ENCODE measurements at places on chromosomes 7 and 10.
A peak's percentile ranks its signal among the peaks of the same experiment; 100 is the strongest.

DNA sequence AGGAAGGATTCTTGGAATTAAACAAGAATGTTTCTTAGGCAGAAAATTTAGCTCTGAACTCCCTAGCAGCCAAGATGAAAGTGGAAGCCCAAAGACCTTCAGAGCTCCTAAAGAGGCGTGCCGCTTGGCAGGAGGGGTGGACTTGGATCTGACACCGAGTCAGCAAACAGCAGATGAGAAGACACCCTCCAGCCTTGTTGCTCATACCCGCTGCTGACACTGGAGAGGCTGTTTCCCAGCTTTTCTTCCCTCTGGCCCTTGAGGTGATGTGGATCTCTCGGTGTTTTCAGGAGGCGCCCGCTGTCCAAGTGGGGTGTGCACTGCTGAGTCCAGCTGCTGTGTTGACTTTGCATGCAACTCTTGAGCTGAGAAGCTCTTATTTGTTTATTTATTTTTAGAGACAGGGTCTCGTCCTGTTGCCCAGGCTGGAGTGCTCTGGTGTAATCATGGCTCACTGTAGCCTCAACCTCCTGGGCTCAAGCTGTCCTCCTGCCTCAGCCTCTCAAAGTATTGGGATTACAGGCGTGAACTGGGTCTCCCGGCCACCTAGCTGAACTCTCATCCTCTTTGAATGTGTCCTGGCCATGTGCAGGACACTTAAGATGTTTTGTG lies 21.5 kb downstream of the SLC18A2 start:
- DNase-seq, result no peak

DNA sequence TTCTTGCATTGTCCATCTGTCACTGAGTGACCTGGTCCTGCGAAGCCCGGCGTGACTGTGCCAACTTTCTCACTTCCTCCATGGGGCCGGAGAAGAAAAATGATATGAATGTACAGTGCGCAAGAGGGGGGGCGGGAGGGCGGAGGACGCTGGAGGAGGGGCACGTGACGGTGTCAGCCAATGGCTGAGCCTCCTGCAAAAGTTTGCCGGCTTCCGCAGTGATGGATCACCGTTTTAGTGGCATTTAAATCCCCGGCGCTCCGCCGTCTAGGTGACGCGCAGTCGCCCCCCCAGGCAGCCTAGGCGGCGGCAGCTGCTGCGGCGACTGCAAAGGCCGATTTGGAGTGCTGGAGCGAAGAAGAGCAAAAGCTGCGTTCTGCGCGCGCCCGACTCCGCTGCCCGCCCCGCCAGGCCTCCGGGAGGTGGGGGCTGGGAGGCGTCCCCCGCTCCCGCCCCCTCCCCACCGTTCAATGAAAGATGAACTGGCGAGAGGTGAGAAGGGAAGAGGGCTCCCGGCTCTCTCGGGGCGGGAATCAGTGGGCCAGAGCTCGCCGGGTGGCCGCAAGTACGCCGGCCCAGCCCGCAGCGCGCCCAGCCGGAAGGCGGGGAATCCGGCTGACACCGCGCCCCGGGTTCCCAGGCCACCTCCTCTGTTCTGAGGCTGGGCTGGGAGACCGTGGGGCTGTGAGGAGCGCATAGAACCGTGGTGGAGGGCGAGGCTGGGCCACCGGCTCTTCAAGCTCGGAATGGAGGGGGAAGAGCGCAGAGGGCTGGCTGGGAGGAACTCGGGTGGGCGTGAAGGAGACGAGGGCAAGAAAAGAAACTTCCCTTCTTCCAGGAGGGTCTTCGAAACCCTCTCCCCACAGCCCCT lies at the start of gene HOXA1:
TSS of gene HOXA1 (minus strand) at position 104 of the 871 bp plus-strand sequence. CDS start at position 16, 88 bp downstream.
- DNase-seq, result peak; percentile 98

DNA sequence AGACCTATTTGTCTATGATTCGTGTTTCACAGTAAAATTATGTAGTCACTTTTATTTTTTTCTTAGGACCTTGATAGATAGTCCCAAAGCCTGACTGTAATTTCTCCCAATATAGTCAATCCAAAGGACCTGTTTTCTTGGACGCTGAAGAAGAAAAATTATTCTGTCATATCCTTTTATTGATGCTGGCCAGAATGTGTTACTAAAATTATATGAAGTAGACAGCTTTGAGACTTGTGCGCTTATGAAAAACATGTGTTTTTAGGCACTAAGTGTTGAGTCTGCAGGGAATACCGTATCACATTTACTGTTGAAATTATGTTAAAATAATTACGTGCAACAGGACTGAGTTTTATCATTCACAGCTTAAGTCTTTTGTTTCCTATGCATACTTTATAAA lies 17.9 kb downstream of the TES start:
- DNase-seq, result no peak

- DNase-seq, result no peak
Observed at GRCh38 chr10:110811791-110812581, 59.7 kb upstream of the PDCD4 start.

DNA sequence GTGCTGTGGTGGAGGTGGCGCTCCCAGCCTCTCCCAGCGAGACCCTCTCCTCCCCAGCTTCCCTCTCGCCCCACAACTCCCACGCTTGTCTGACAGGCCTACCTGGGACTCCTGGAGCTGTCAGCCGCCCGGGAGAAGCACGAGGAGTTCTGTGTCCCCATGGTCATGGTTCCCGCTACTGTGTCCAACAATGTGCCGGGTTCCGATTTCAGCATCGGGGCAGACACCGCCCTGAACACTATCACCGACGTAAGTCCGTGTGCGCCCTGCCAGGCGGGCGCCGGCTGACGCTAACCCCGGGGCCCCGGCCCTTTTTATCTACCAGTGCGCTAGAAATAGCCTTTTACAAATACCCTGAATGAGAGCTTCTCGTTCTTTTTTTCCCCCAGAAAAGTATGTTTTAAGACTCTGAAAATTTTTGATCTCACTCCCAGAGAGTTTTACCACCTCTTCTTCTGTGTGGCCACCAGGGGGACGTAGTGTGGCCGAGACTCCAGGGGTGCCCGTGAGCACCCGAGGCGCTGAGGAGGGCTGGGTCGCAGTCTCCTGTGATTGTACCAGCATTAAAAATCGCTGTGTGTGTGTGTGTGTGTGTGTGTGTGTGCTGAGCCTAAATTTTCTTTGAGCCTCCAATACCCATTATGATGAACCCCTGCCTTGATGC lies 52.6 kb downstream of the PFKP start:
- peak; percentile 51 for DNase-seq

GRCh38 chr7:38394660-38395059 lies 121.2 kb upstream of the TARP start:
- DNase-seq, result no peak

DNA sequence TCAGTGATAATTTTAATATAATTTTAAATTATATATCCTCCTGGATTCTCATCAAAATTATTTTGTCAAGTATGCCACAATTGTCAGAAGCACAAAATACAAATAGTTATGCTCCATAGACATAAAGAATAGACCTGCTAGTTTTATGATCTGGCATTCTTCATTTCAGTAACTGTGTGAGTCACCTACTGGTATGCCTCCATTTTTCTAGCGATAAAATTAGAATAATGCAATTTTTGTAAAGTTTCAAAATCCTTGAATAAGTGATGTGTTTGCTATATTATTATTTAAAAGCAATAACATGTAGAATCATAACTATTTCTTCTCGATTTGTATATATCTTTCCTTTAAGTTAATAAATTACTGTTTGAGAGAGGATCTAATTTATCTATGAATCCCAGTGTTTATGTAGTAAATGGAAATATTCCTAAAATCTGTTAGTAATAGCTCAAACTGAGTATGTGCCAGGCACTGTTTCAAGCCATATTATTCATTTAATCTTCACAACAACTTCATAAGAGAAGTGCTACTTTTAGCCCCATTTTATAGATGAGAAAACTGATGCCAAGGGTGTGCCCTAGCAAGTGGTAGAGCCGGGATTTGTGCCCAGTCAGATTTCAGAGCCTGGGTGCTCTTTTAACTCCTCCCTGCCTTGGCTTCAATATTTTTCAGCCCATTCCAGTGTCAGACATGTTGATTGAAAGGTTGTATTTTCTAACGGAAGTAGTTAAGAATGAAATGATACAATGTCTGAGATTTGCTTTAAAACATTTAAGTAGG lies 38.4 kb downstream of the NET1 start:
- no peak for DNase-seq

DNA sequence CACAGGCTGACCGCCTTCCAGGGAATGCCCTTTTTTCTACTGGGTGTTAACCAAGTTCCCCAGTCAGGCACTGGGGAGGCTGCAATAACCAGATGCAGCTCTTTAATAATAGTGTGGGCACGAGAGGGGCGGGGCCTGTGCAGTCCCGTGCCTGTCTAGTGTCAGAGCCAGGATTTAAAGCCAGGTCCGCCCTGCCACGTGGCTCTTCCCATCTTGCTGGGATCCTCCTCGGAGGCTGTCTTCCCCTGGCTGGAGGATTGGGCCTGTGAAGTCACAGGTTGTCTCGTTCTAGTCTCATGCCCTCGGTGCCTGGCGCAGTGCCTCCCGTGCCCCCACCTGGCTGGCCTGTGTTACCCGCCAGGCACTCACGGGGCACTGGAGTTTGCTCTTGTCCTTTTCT lies 25.2 kb downstream of the TMEM120A start:
- DNase-seq, result no peak

DNA sequence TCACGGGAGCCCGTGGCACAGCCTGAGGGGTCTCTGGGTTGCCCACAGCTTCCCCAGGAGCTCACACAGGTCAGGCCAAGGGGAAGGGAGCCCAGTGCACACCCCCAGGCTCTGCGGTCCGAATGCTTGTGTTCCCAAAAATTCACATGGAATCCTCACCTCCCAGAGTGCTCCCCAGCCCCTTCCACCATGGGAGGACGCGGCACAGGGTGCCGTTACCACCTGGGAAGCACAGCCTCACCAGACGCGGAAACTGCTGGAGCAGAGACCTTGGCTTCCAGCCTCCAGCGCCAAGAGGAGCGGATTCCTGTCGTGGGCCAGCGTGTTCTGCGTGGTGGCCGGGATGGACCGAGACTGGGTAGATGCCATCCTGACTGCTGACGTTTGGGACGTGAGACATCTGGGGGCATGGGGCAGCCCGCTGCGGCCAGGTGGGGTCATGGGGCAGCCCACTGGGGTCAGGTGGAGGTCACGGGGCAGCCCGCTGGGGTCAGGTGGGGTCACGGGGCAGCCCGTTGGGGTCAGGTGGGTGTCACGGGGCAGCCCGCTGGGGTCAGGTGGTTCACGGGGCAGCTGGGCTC lies 149.4 kb downstream of the WDR37 start:
- no peak for DNase-seq

GRCh38 chr10:70683601-70683934 lies 11.3 kb downstream of the ADAMTS14 start:
- no peak for DNase-seq

DNA sequence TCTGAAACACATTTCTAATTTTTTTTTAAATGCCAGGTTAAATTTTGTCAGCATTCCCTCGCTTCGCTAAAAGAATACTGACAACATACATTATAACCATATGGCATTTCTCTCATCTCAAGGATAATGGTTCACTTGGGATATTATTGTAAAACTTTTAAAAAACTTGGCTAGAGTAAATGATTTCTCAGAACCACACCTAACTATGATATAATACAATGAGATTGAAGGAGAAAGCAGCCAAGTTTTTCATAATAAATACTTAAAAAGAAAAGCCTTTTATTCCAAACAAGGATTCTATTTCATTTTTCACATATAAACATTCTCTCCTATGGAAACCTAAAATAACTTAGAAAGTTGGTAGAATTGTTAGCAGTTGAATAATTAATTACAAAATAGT lies 413.9 kb downstream of the HGF start:
- no peak for DNase-seq

- no peak for DNase-seq
Observed at GRCh38 chr7:45967591-45968157, 46.6 kb upstream of the IGFBP3 start.

GRCh38 chr7:101450064-101450463 lies 87.4 kb downstream of the COL26A1 start:
- no peak for DNase-seq

DNA sequence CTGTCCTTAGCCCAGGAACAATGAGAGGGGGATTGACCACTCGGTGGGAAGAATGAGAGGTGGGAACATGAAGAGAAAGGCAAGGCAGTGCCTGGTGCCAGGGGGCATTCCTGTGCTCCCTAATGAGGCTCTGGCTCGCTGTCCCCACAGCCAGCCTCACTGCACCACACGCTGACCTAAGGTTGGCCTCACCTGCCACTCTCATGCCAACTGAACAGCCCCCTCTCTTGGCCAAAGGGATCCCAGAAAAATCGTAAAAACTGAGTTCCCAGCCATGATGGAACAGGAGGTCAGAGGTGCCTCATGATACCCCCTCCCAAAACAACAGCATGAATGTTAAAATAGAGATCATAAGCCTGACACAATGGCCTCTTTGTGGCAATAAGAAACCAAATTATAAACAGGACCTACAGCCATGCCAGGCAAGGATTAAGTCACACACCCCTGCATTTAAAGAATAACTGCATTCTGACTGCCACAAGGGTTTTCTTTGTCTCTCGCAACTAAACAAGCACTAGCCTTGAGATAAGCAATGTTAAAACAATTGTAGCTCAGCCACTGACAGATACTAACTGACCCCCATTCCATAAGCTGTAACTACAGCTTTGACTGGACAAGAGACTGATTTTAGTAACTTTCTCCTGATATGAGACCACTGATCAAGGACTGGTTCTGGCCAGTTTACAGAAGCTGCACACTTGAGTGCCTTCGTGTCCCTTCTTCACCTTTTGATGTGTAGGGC lies 149.2 kb downstream of the SH2D4B start:
- no peak for DNase-seq

DNA sequence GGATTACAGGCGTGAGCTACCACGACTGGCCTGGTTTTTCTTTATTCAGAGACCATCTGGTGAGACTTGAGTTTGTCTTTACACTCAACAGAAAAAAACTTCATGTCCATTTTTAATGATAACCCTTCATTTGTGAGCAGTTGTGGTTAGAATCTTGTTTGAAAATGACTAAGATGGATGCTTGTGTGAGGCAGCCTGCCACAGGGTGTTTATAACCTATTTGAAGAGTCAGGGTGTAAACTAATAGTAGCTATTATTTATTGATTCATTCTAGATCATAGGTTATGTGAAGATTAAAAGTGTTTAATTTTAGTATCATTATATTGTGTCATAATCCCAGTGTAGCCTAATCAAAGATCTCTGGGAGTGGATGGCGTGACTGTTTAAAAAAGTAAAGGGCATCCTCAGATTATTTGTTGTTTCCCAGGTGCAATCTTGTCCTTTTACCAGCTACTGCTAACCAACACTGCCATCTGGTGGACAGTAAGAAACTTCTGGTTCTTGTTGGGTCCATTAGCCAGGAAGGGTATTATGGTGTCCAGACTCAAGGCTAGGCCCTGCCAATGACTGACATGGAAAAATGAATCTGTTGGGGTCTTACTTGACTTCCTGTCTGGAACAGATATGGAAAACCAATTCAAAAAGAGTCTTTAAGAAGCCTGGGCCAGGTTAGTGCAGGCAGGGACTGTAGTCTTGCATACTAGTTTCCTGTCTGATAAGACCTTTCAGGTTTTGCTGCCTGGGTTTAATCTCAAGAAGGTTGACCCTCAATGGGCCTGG lies 24.9 kb downstream of the NRBF2 start:
- DNase-seq, result peak; percentile 88
